ENCODE measurements at places on chromosomes 3 and 15.

- DNase-seq, result peak; percentile 54
Observed at GRCh38 chr3:100047455-100048141, 66.7 kb downstream of the FILIP1L start.

GRCh38 chr3:38121832-38122461 lies 15.0 kb downstream of the ACAA1 start:
- no peak for DNase-seq

DNA sequence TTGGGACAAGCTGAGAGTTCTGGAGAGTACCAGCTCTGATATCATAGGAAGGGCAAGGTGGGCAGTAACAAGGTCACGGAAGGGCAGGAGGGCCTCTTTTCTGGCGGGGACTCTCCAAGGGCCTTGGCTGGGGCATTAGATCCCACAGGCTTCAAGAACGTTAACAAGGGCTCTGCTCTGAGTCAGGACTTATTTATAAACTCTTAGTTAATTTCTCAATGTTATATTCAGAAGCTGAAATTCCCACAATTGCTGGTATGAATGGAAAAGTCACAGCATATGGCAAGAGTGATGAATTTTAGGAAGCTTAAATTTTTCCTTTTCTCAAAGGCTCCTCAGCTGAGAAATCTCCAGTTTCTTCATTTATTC lies 320.2 kb upstream of the TBC1D5 start:
- no peak for DNase-seq

DNA sequence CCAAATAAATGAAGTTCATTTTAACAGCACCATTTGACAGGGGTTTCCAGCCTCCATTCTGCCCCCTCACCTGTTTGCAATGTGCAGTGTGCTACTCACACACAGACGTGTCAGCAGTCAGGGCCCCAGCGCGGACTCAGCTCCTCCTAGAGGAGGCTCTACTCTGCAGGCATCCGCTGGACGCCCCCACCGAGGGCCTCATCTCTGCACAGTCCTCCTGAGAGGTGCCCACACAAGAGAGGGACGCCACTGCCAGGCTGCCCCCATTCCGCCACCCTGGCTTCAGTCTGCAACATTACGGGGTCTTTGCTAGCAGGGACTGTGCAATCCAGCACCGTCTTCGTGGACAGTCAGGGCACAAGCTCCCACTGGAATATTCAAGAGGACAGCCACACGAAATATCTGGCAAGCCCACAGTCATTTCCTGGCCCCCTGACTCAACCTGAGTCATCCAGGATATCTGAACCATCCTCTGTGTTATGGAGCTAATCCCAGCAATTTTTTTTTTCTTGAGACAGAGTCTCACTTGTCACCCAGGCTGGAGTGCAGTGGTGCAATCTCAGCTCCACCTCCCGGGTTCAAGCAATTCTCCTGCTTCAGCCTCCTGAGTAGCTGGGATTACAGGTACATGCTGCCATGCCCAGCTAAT lies 255.0 kb downstream of the OCA2 start:
- no peak for DNase-seq

DNA sequence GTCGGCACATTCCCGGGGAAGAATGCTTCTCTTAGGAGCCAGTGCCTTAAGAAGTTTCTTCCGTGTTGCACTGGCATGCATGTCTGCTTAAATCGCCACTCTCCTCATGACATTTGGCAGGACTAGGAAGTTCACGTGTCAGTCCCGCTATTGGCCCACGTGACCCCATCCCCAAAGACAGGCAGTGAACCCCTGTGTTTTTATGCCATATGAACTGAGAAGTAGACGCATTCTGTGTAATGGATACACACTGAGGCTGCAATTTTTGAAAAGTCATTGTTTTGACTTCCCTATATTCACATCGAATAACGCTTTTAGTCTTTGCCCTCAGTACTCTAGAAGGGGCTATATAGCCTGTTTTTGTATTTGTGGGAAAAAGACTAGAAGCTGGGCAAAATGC lies 125.6 kb upstream of the TBL1XR1 start:
- no peak for DNase-seq

DNA sequence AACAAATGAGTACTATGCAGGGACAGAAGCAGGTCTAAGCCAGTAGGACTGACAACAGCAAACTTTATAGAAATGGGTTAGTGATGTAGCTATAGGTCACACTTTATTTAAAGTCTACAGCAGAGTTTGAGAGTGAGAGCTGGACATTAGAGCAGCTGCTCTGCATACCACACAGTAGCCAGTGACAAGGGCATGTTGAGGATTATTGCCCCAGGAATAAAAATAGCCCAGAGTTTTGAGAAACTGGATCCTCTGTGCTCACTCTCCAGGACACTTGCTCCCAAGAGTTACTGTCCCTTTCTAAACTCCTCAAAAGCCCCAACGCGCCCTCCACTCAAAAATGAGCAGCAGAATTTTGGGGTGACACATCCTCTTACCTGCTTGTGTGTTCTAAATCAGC lies 21.1 kb downstream of the LRTM1 start:
- DNase-seq, result no peak

- DNase-seq, result no peak
Observed at GRCh38 chr3:144893980-144894379, 922.4 kb downstream of the DIPK2A start.

- DNase-seq, result no peak
Observed at GRCh38 chr3:157436583-157437291, at the start of gene PTX3. Gene PTX3, plus strand, starts transcription at chr3:157436850. Its CDS starts 84 bp downstream, at chr3:157436934.

DNA sequence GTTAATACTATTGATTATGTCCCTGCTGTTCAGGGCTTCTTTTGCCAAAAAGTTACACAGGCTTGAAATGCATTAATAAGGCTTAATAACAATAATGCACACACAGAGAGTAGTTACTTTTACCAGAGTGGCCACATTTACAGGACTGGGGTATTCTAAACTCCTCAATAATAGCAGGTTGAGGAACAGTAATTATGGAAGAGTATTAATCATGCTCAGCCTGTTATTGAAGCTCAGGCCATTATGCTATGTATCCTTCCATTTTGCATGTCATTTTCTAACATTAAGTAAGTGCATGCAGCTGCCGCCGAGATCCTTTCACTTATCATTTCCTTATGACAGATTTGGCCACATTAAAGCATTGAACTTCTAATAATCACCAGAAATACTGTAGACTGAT lies 5.7 kb downstream of the ARRDC4 start:
- DNase-seq, result no peak

- no peak for DNase-seq
Observed at GRCh38 chr3:4174791-4175190, 128.4 kb upstream of the SETMAR start.

GRCh38 chr3:113259196-113259595 lies 47.8 kb downstream of the BOC start:
- DNase-seq, result no peak

DNA sequence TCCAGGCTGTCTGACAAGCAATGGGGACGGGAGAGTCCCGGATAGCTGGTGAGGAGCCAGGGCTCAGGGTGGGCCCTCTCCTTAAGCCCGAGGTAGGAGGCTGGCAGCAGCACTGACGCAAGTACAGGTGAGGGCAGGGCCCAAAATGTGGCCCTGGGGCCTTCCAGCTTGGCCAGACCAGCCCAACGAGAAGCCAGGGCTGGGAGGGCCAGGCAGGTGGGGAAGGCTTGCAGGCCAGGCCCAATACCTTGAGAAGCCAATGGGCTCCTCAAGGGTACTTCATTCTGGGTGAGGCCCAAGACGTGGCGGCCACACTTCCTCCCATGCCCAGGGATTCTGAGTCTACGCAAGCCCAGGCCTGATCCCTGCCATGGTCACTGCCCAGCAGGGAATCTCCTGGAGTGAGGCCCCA lies 37.2 kb downstream of the AMOTL2 start:
- DNase-seq, result no peak

DNA sequence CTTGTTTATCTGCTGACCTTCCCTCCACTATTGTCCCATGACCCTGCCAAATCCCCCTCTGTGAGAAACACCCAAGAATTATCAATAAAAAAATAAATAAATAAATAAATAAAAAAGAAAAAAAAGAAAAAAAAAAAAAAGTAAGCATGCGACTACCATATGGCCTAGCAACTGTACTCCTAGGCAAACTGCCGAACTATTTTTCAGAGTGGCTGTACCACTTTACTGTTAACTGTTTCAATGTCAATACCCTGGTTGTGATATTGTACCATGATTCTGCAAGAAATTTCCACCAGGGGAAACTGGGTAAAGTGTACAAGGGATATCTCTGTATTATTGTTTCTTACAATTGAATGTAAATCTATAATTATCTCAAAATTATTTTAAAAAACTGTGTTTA lies 41.3 kb upstream of the MAP4 start:
- no peak for DNase-seq

GRCh38 chr3:97942801-97943546 lies 29.3 kb downstream of the RIOX2 start:
- no peak for DNase-seq

GRCh38 chr3:16372362-16373292 lies 107.6 kb downstream of the OXNAD1 start:
- DNase-seq, result no peak

- DNase-seq, result no peak
Observed at GRCh38 chr3:171306631-171307030, 153.6 kb downstream of the TNIK start.

DNA sequence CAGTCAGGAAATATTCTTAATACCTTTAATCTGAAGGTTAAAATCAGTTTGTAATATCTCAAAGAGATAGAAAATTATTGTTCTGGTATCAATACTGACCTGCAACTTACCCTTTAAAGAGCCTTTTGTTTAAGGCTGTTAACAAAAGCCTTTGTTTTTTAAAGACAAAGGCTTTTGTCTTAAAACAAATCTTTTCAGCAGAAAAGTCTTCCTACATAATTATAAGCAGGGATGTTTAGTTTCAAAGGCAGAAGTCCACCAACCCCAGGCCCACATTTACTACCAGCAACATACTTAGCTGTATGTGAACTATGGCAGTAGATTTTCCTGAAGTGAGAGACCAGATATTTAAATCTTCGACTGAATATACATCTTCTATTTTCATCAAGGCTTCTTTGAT lies 36.2 kb downstream of the SLC30A4 start:
- no peak for DNase-seq

DNA sequence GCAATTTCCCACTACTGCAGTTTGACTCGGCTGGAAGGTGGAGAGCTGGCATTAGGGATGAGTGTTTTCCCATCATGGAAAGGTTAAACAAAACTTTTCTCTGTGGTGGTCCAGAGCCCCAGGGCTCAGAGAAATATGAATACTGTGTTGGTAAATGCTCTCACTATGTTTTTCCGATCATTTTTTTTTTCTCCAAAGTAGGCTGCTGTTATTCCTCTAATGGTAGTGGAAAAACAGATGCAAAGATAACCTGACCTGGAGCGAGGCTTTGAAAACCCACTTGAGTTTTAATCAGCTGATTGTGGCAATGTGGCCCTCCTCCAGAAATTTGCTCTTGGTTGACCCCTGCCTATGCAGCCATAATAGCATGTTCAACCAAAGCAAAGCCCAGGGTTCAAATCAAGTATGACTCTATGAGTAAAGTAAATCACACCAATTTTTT lies 320.8 kb upstream of the CTNNB1 start:
- no peak for DNase-seq

- no peak for DNase-seq
Observed at GRCh38 chr3:55854494-55854893, 367.4 kb upstream of the WNT5A start.

DNA sequence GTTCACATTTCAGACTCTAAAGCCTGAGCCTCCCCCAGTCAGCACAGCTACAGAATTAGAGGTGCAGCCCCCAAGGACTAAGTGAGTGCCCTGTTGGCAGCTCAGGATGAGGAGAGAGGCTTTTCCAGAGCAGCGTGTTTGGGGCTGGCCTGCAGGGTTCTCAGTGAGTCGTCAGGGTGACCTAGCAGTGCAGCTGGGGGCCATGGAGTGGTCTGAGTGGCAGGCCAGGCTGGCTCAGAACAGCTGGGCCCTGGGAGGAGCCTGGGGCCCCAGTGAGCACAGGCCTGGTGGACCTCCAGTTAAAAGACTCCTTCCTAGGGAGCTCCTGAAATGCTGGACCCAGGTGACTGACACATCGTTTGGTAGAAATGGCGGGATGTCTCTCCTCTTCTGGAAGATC lies 108.3 kb downstream of the SLC49A4 start:
- DNase-seq, result no peak

DNA sequence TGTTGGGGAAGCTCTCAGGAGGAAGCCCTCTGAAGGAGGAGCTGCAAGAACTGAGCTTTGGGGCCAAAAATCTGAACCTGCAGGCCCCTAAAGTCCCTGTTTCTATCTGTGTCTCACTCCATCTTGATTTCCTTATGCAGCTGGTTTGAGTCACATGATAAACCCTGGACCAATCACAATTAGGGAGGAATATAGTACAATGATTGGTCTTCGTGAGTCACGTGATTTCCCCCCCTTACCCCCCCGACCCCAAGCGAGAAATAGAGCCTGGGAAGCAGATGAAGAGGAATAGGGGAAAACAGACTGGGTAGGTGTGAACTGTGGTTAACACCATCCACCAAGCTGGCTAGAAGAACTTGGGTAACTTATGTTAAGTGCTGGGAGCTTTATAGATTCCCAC lies 12.9 kb downstream of the CRABP1 start:
- no peak for DNase-seq

- DNase-seq, result peak; percentile 46
Observed at GRCh38 chr3:189188466-189188865, 16.7 kb downstream of the TPRG1 start.

DNA sequence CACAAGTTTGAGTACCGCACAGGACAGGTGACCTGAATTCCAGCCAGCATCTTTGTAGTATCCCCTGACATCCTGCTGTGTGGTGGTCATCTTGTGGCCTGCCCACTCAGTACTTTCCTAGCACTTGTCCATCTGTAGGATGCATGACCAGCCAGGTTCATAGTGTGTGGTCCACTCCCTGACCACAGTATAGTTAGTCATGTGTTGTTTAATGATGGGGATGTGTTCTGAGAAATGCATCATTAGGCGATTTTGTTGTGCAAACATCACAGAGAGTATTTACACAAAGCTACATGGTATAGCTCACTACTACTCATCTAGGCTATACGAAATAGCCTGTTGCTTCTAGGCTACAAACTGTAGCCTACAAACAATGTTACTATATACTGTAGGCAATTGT lies 16.9 kb upstream of the RBPMS2 start:
- DNase-seq, result no peak

DNA sequence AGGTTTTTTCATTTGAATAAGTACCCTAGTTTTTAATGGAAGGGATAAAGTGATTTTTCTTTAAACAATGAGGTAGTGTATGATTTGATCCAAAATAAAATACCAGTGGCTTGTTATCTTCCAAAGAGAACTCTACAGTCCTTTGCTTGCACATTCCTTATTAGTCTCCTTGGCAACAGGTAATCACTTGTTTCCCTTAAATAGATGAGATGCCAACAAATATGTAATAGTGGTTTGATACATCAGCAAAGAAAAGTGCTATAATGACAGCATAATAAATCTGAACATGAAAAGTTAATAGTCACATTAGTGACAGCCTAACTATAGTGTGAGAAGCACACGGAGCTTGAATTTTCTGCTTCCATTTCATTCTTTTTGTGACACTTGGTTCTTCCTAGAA lies 360.2 kb downstream of the ZNF385D start:
- DNase-seq, result no peak

All from T47D (cell line).